Non-pigmented ciliary epithelial cell (primary cell): ENCODE measurements at places on chromosomes 3 and 15.

DNA sequence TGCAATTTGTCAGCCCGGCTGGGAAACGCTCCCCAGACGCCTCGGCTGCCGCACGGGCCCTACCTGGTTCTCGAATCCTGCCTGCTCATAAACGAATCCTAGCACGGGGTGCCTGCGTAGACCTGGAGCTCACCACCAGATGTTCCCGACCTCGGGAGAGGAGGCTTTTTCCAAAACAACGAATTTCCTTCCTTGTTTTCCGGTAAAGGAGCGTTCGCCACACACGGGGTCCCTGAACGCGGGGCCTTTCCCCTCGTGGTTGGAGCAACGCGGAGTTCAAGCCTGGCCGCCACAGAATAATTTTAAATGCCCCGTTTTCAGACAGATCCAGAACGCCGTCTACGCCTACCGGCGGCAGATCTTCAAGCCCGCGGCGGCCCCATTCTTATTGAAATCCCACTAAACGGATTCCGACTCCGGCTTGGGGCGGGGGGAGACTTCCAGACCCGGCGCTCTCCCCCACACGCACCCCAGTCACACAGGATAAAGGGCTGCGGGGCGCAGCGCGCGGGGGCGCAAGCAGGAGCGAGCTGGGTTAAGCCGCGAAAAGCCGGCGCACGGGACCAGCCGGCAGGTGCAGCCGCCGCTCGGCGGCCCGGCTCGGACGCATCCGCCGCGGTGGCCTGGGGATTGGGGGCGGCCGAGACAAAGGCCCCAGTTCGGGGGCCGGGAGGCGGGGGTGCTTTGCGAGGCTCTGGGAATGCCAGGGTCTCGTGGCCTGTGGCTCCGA lies 895 bp downstream of the GATA2 start:
- DNase-seq, result no peak

DNA sequence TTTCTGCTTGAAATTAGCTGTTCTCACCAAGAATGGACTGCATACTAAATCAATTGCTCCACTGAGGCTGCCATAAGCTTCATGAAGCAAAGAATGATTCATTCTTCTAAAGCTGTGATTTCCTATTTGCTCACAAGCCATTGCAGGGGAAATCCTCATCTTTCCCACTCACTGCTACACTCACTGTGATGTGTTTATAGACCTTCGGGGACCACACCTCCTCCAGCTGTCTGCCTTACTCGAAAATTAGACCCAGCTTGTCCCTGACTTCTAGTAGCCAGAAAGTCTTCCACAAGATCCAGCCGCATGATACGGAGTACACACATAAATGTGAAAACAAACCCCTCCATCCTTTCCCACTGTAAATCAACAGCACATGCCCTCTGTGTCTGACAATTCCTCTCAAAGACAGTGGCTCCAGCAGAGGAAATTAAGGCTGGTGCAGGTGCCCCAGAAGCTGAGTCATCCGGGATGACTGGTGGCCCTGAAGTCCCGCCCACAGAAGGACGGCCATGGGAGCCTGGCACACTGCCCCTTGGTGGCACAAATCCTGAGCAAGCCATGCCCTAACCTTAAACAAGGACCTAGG lies 172.0 kb downstream of the STT3B start:
- peak; percentile 47 for DNase-seq

DNA sequence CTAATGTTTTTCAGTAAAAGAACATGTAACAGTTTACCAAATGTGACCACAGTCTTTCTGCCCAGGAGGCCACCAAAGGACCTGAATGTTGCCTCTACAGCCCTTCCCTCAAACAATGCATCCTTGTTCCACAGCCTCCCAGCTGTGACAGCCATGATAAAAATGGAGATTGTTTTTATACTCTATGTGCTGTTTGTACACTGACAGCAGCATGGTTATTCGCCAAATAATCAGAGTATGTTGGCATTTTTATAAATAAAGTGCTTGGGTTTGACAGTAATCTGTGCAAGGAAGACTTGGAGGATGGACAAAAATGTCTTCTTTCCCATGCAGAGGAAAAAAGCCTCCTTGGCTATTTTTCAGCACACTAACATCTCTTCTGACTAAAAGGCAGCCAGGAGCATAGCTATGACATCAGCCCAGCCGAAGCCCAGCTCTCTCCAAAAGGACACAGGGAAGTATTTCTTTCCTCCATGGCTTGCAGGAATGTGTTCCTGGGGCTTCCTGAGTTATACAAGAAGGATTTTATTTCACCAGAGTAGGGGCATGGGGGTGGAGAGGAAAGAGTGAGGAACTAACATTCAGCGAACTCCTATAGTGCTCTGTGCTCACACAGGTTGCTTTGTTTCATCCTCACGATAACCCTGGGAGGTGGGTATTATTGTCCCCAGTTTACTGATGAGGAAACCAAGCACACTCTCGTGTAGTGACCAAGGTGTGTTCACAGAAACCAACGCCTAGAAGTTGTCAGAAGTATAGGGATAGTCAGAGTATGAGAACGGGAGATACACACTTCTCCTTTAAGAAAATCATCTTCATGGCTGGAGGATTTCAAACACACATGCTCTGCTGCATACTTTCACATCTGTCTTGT lies 339.7 kb downstream of the MECOM start:
- DNase-seq, result peak; percentile 14

DNA sequence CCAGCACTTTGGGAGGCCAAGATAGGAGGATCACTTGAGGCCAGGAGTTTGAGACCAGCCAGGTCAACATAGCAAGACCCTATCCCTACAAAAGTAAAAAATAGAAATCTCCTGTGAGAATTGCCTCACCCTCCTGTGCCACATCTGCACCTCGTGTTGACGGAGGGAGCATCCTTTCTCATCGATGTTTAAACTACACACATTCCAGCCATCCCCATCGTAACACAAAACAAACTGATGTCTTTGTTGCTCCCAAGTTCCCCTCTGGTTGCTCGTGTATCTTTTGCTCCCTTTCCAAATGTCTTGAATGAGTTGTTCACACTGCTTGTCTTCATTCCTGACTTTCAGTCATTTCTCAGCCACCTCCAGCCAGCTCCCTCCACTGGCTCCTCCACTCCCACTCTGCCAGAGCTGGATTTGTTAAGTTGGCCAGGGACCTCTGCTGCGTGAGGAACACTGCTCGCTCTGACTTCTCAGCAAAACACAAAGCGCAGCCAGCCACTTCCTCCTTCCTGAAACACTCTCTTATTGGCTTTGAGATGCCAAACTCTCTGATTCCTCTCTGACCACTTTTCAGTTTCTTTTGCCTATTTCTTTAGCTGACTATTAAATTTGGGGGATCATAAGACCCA lies 53.6 kb upstream of the ATP13A3 start:
- DNase-seq, result no peak
